ENCODE measurements at places on chromosomes 1 and 21.

DNA sequence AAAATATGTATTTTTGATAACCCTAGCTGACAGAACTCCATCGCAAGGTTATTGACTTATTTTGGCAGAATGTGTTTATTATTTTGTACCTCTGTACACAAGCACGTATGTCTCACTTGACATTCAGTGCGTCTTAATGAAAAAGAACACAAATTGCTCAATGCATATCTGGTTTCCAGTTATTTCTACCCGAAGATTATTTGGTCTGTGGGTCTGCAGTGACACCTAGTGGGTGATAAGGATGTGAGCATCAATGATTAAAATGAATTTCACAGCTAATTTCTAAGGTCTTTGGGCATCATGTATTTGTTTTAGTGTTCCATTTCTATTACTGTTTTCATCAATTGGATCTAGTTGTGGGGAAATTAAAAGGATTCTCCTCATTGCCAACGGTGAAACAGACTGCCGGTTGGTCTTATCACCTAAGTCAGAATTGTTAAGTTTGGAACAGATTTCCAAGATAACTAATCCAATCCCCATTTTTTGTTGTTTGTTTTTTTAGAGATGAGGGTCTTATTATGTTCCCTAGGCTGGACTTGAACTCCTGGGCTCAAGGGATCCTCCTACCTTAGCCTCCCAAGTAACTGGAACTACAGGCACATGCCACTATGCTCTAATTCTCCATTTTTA lies 13.9 kb downstream of the DDX20 start:
- no peak for DNase-seq

DNA sequence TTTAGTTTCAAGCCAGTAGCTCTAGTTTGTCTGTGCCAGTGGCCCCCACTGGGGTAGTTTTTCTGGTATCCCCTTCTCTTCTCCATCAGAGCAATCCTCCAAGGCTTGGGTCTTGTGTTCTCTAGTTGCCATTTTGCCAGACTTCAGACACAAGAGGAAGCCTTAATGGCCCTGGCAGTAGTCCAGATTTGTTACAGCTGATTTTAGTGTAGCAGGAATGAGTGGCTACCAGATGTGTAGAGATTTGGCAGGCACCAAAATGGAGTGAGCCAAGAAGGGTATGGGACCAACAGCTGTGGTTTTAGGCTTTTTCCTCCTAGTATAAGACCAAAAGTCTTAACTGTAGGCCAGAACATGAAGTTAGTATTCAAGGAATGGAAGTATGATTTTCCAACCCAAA lies 56.8 kb downstream of the ACP6 start:
- DNase-seq, result no peak

DNA sequence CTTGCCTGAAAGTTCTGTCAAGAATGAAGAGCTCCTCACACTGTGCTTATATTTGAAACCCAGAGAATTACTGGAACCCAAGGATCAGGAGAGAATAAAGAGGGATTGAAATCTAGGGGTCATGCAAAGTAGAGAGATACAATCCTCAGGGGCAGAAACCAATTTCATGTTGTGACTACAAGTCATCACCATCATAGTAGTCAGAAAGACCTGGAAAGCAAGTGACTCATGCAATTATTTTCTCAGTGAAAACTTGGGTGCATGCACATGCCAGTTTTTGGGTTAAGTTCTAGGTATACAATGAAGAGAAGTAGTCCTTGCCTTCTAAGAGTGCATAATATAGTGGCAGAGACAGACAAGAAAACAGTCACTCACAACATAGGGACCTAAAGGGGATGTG lies 210.0 kb downstream of the ZC3H11B start:
- no peak for DNase-seq

DNA sequence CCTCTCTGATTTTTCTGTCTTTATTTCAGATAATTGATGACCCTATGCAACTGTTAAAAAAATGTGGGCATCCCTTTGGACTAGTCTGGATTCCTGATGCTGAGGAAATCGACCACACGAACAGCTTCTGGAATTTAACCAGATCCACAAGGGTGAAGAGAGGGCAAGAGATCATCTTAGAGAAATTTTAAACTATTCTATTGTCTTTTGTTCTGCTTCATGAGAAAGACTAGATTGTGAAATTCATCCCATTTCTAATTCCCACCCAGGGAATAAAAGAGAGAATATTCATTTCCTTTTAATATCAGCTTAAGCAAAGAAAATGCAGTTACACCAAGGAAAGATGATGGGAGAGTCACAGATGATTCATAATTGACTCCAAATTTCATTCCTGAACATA lies 71.8 kb downstream of the DUSP10 start:
- no peak for DNase-seq

GRCh38 chr1:22860883-22861385 lies 111.7 kb downstream of the LACTBL1 start:
- no peak for DNase-seq

DNA sequence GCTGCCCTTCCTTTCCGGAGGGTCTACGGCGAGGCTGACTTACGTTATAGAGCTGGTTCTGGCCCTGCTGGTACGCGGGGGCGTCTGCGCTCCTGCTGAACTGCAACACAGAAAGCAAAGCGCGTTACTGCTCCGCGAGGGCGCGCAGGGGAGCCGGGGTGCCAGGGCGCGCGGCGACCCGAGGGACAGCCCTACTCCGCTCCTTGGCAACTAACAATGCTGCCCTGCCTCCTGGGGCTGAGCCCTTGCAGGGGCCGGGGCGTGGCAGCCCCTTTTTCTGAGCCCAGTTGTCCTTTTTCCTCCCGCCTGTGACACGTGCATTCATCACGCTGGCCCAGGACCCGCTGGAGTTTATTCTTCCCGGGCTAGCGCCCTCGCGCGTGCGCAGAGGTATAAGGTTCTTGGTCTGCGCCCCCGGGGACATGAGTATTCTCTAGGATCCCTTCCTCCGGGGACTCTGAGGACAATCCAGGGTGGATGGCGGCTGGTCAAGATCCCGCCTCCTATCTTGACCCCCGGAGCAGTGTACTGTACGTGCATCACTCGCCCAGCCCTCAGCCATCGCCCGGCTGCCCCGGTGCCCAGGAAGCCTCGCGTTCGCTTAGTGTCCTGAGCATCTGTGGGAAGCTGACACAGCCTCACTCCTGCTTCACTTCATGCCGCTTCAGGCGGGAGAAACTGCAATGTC lies 78.9 kb downstream of the CD247 start:
- DNase-seq, result no peak

DNA sequence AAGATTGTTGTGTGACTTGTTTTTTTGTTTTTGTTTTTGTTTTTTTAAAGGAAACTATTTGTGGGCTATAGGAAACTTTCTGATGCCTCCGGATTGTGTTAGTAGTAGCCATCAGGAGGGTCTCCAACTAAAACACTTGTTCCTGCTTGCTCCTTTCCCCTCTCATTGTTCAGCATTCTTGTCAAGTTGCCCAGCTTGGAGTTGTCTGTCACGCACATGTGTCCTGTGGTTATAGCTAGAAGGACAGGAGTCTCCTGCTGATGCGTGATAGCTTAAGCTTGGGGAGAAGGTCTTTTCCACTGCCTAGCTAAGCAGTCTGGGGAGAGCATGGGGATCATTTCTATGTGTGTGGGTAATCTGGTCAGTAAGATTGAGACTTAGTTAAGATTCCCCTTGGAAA lies 3.2 kb upstream of the LYPLA2 start:
- no peak for DNase-seq

GRCh38 chr1:40636777-40637176 lies 28.7 kb downstream of the RIMS3 start:
- DNase-seq, result no peak

DNA sequence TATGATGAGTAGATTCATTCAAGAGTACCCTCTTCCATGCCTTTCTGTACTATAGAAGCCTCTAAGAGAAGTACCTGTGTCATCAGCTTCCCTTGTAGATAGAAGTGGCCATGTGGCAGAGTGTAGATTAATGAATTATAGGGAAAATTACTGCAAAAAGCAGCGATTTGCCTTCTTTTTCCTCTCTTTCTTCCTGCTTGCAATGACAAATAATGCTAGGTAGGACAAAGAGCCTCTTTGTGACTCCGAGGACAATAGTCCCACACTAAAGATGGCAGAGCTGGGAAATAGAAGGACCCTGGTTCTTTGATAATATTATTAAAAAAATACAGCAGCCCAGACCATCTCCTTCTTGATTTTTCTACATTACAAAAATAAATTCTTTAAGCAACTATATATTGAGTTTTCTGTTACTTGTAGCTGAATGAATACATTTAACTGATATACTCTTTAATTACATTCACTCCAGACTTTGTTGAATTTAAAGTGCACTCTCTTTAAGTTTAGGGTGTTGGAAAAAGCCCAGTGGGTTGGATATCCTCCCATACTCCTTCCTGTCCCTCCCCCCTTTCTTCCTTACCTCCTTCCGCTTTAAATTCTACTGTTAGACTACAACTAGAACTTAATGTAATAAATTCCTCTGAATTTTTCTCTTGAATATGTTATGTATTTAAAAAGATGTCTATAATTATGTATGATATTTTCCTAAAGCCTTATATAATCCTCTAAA lies 198.2 kb upstream of the APP start:
- no peak for DNase-seq

GRCh38 chr21:44067011-44067839 lies 40.0 kb upstream of the PWP2 start:
- no peak for DNase-seq

- no peak for DNase-seq
Measured at GRCh38 chr1:28973596-28974421, 59.4 kb downstream of the EPB41 start.

GRCh38 chr1:204213668-204214662 lies at the start of gene GOLT1A:
GOLT1A (minus strand) TSS chr1:204213988; CDS start chr1:204213906, 82 bp downstream.
- DNase-seq, result peak; percentile 46

GRCh38 chr1:2593251-2593878 lies 6.8 kb downstream of the PRXL2B start:
- no peak for DNase-seq

- DNase-seq, result peak; percentile 7
Measured at GRCh38 chr1:93446837-93447451, 974 bp upstream of the FNBP1L start.

- peak; percentile 51 for DNase-seq
Measured at GRCh38 chr1:160567858-160568682, 11.2 kb downstream of the CD84 start.

GRCh38 chr21:37061926-37062592 lies 10.8 kb downstream of the PIGP start:
- DNase-seq, result no peak

- no peak for DNase-seq
Measured at GRCh38 chr1:108100148-108100547, 100.0 kb downstream of the SLC25A24 start.

GRCh38 chr1:172255223-172255560 lies 165.3 kb upstream of the C1orf105 start:
- DNase-seq, result no peak

GRCh38 chr1:110282395-110282794 lies 56.8 kb upstream of the RBM15 start:
- no peak for DNase-seq

DNA sequence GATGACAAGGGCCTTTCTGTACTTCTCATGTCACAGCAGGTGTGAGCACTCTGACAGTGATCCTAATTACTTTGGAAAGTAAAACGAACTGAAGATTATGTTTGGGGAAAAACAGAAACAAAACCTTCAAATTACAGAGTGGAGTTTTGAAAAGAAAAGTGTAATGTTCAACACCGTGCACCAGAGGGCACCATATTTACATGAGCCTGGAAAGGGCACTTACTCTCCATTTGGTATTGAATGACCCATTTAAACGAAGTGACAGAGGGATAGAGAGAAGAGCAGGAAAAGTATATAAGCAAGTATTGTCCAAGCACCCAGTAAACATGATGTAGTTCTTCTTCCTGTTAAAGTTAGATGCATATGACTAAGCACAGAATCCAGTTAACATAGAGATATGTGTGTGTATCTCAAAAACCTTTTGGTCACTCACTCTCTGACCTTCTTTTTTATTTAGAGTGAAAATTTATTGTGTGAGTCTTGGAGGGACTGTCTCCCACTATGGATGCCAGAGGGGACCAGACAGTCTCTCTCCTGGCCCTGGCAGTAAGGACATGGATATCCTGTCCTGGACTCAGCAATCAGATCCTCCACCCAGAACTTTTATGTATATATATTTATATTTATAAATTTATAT lies 3.8 kb upstream of the RGSL1 start:
- DNase-seq, result no peak

All from activated naive CD4-positive, alpha-beta T cell (primary cell).